ENCODE measurements at places on chromosomes 7 and 10. TPM values are rescaled to one million over a fixed set of nuclear protein-coding genes. Genes with fewer than 3 reads are reported as not detected.

Gene ERVW-1
- not detected for total RNA-seq

Gene FAM149B1
- total RNA-seq: 6.3 TPM

DNA sequence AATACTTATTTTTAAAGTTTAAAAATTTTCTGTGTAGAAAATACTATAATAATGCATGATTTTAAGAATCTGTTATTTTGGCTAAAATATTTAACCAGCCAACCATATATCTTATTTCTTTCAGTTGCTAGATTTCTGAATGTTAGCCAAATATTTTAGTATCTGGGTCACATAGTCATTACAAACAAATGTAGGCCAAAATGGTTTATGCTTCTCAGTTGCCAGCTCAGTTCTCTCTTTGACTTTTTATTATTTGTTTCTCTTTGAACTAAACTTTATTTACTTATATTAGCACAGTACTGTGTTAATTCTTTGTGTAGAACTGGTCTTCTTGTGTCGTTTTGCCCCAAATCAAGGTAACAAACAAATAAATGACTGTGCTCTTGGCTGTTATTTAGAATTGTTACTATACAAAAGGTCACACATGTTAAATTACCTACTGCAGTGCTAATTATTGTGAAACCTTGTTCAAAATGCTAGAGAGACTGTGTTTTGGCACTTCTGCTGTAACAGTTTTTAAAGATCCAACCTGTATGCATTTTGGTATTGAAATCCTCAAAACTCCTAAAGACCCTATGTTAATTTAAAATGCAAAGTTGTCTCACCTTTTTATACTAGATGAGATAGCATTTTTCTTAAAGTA, 39.8 kb downstream of the ZEB1 start:
- DNase-seq: no peak

DNA sequence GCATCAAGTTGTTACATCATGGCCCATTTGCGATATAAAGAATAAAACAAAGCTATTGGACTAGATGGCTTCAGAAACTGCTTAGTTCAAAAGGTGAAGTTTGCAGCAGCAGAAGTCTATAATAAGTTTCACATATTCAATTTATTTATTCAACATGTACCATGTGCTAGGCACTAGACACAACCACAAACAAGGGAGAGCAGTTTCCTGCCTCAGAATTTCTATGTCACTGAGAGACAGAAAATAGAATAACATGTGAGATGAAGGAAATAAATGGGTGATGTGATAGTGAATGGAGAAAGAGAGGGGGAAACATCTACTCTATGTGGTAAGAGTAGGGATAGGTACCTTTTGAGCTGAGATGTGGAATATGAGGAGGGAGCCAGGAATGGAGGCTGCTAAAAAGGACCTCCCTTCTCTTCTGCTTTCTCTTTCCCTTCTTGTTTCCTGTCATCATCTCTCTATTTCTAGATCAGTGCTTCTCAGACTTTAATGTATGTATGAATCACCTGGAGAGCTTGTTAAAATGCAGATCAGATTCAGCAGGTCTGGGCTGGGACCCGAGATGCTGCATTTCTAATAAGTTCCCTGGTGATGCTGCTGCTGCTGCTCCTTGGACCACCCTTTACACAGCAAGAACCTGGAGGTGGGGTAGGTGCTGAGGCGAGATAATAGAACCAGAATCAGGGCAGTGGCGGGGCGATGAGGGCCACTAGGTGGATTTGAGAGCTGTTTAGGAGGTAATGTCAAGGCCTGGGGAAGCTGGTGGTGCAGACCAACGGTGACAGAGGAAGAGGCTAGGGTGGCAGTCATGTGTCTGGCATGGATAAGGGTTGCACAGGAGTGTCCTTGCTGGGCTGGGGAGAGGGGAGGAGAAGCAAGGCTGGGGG, 13.7 kb upstream of the INMT start:
- peak; percentile 38 for DNase-seq

- no peak for DNase-seq
Observed at GRCh38 chr7:12893292-12893691, 205.9 kb downstream of the ARL4A start.

GRCh38 chr10:132892004-132892403, 50.4 kb downstream of the CFAP46 start:
- DNase-seq: no peak

DNA sequence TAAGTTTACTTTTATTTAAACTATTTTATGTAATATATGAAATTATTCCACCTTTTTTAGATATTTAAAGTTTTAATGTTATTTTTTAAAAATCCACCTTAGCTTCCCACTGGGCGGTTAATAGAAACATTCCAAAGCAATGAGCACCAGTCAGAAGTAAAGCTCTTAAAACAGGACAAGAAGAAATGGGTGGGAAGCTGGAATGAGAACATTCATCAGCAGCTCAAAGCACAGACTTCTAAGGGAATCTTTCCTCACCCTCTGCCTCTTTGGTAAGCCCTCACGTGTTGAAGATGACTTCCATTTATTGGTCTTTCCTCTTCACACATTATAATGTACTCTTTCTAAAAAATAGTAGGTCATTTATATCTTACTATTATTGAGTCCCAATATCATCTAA, 3.1 kb downstream of the AGMO start:
- no peak for DNase-seq

- no peak for DNase-seq
Observed at GRCh38 chr10:132504501-132505272, 32.9 kb upstream of the INPP5A start.

DNA sequence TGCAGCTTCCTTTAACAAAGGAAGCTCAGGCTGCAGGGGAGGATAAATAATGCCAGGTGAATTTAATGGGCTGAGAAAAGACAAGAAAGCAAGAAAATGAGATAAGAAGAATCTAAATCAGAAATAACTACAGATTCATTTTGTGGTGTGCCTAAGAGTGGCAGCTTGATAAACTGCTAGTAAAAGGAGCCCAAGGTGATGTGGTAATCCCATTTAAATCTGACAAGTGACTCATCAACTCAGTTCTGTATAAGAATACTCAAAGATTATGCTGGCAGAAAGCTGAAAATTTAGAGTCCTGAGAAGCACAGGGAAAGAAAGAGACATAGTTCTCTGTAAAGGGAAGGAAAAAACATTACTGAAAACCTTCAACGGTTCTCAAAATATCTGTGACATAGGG, 109.4 kb upstream of the PDE1C start:
- DNase-seq: no peak

- no peak for DNase-seq
Observed at GRCh38 chr10:71856619-71857018, 5.6 kb upstream of the PSAP start.
